ENCODE measurements at places on chromosomes 12 and 14.
A peak's percentile ranks its signal among the peaks of the same experiment; 100 is the strongest.

DNA sequence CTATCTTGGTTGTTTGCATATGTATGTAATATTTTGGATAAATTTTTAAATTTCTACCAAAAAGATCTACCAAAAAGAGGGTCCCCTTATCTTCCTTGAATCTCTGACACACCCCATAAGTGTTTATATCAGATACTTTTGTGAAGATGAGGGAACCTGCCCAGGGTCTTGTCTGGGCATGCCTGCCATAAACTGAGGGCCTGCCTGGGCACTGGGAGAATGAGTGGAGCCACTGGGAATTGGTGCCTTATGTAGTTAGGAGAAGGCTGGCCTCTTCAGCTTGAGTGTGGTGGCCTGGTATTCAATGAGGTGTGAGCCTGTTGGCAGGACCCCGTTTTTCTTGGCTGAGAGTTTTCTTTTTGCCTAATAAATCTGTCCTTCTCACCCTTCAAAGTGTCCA is 46.5 kb downstream of the OR9K2 start:
- no peak for DNase-seq

DNA sequence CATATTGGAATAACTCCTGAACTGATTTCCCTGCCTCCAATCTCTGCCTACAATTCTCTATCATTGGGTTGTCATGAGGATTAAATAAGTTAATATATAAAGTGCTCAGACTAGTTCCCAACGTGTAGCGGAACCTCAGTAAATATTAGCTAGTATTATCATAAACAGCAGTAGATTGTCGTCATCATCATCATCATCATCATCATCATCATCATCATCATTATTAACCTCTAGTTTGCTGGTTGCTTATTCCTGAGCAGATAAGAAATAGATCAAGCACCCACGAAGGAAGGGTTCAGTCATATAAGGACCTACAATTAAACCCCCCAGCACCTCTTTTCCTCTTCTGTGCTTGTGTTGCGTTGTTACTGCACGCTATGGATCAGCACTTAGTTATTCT is 48.8 kb upstream of the PARP11 start:
- no peak for DNase-seq

DNA sequence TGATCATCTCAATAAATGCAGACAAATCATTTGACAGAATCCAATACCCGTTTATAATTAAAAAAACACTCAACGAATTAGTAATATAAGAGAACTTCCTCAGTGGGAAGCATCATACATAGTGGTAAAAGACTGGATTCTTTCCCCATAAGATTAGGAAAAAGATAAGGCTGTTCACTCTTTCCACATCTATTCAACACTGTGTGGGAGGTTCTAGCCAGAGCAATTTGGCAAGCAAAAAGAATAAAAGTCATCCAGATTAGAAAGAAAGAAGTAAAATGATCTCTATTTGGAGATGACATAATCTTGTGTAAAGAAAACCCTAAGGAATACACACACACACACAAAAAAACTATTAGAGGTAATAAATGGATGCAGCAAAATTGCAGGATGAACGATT is 38.4 kb downstream of the YEATS4 start:
- no peak for DNase-seq

GRCh38 chr12:89709157-89709994 is 738 bp upstream of the ATP2B1 start:
- DNase-seq, result peak; percentile 98

- peak; percentile 80 for DNase-seq
These were observed 44.8 kb upstream of the GZMB start for GRCh38 chr14:24678801-24679247.

DNA sequence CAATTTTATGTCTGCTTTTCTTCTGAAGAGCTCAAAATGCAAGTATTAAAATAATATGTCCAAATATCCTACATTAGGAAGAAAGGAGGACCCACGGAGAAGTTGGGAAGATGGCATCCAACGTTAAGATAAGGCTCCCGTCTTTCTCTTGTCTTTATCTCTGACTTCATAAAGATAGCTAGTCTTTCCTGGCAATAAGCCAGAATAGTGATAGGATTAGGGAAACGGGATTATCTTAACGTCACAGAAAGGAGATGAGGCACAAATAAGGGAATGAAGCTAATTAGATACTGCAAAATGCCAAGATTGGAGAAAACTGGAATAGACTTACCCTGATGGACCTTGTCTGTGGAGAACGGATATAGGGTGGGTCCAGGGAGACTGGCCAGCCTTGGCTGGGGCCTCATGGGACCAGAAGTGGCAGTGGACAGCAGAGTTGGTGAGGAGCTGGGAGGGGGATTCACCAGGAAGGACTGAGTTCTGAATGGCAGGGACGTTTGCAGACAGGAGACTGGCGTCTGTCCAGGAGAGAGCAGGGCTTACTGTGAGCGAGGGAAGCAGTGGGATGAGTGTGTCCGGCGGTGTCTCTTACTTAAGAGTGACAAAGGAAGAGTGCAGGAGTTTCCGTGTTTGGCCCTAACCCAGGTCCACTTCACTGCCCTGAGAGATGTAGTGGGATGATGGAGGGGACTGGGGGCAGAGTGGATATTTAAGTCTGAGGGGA is 119.9 kb downstream of the CACNA1C start:
- no peak for DNase-seq

DNA sequence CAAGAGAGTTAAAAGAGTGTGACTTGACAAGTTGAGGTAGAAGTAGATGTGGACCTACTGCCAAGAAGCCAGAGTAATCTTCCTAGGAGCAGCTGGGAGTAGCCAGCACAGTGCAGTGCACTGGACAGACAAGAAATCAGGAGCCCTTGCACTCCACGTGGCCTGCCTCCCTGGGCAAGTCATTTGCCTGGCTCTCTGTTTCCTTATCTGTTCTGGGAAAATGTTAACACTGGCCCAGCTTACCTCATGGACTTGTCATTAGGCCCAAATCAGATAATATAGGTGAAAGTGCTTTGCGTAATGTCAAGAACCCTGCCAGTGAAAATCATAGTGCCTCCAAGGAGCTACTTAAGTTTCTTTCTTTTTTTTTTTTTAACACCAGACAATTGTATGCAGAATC is 19.2 kb downstream of the SLC7A8 start:
- DNase-seq, result no peak

DNA sequence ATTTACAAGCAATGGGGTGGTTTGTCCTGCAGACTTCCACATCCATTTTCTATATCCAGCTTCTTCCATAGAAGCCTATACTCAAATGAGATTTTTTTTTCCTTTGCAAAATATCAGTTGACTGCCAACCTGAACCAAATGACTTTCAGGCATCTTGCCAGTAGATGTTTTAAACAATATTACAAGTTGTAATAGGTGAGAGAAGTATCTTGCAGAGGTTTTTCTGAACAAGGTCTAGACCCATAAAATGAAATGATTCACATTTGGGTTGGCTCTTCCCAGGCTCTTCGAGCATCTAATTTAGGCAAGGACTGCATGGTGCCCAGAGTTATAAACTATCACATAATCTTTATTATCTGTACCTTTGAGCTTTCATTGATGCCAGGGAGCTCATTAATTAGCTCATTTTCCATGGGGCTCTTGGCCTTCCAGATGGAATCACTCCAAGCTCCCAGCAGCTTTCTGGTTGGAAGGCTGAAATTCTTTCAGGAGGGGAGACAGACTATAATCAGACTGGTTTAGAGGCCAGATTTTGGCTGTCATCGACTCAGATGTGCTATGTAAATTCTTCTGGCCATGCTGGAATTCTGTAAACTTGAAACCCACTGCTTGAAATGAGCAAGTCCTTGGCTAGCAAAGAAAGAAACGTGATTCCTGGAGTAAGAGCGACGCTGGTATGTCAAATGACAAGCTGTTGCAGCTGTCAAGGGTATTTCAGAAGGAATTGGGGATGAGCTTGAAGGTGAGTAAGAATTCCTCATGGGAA is 32.2 kb upstream of the DICER1 start:
- no peak for DNase-seq

DNA sequence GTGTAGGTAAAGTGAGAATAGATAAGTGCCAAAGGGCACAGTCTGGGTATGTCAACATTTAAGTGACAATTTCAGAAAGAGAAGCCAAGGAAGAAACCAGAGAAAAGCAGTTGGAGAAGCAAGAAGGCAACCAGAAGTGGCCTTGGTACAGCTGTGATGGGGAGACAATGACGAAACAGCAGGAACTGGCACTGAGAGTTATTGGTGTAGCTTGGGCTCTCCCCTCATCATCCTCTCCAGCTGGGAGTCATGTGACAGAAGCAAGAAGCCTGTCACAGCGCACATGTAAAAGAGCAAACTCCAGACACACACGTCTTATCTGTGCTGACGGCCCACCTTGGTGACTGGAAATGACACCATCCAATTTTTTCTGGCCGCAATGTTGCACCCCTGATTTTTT is 203.3 kb upstream of the NUDT4 start:
- DNase-seq, result no peak

DNA sequence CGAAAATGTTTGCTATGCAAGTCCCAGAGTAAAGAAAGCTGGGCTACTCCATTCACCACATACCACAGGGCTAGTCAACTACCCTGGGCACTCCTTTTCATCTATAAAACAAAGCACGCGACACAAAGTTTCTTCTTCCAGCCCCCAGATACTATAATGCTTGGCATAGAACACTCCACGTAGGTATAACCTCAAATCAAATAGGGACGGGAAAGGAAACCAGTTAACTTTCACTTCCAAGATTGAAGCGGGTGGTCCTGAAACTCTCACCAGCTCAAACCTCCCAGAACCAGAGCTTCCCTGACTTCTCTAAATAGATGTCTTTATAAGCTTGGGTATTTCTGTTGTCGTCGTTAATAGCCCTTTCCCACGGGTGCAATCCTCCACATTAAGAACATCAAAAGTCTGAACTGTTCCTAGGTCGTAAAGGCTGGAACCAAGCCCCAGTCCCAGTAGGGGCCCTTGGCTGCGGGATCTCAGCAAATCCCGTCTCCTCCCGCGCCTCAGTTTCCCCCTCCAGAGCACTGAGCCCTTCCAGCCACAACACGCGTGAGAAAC is 647 bp downstream of the LGMN start:
- peak; percentile 36 for DNase-seq

DNA sequence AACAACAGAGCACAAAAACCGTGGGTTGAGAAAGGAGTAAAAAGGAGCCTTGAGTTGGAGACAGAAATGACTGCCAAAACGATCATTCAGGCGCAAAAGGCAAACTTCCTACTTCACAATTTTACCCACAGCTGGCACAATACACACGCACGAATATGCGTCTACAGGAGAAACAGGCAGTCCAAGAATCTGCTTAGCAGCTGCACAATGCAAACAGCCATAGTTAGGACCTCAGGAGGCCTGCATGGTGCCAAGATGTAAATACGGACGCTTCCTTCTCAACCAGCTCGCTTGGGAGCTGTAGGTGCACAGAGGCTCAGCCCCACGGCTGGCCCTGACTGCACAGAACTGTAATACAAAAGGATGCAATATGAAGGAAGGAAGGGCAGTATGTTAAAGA is 250.1 kb upstream of the CAND1 start:
- no peak for DNase-seq

DNA sequence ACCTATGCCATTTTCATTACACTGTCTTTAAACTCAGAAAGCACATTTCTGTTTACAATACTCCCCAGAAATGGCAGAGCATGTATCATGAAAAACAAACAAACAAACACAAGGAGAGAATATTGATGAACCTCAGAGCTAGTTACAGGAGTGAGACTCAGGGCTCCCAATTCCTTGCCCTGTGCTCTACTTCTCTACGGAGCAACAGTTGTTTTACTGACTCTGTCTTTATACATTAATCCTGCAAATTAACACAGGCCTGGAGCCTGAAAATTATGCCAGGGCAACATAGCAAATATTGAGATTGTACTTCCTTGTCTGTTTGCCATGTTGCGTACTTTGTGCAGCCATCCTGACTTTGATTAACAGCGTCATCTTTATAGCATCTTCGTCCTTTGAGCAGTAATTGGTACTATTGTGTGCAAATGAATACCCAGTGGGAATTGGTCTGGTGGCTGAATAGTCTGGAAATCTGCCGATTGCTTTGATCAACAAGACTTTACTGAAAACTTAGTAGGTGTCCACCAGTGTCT is 15.2 kb upstream of the AKAP6 start:
- DNase-seq, result no peak

- DNase-seq, result no peak
These were observed 29.3 kb downstream of the ZCRB1 start for GRCh38 chr12:42296503-42297109.

- no peak for DNase-seq
These were observed 50.1 kb downstream of the CD9 start for GRCh38 chr12:6250343-6250742.

- DNase-seq, result peak; percentile 13
These were observed 8.7 kb downstream of the POLE2 start for GRCh38 chr14:49679271-49679670.

DNA sequence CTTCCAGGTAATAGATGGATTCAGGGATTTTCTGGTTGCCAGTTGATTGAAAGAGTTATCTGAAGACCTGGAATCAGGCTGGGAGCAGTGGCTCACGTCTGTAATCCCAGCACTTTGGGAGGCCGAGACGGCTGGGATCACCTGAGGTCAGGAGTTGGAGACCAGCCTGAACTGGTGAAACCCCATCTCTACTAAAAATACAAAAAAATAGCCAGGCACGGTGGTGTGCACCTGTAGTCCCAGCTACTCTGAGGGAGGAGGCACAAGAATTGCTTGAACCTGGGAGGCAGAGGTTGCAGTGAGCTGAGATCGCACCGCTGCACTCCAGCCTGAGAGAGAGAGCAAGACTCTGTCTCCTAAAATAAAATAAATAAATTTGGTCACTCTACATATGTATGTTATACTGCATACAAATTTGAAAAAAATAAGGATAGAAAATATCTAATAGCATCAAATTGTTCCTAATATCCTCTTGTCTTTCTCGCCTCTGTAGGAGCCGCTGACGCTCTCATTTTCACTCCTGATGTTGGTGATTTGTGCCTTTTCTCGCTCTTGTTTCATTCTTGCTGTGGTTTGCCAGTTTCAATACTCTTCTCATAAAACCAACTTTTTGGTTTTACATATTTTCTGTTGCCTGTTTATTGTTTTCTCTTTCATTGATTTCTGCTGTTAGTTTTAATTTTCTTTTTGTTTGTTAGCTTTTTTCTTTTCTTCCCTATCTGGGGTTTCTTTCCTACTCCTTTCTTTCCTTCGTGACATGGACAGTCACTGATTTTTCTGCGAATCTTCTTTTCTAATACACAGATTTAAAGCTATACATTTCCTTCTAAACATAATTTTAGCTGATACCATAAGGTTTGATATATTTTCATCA is 23.8 kb upstream of the PLD4 start:
- no peak for DNase-seq

- DNase-seq, result no peak
These were observed 55.9 kb upstream of the RERGL start for GRCh38 chr12:18145924-18146323.

DNA sequence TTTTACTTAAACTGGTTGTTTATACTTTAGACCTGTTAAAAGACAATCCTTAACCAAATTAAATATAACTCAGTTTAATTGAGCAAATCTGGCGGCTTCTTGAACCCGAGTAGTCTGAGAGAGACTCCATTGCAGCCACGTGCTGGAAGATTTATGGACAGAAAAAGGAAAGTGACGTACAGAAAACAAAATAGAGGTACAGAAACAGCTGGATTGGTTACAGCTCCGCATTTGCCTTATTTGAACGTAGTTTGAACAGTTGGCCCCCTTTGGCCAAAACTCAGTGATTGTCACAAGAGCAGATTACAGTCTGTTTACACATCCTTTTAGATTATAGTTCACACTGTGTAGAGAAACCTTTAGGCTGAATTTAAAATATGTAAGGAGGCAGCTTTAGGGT is 155.9 kb downstream of the RAD51B start:
- DNase-seq, result no peak

- DNase-seq, result no peak
These were observed 95.8 kb downstream of the STXBP6 start for GRCh38 chr14:24954037-24954699.

- no peak for DNase-seq
These were observed 109.7 kb downstream of the ADGRD1 start for GRCh38 chr12:131063413-131063812.
